ENCODE measurements at places on chromosomes 1 and 21.
A peak's percentile ranks its signal among the peaks of the same experiment; 100 is the strongest.

DNA sequence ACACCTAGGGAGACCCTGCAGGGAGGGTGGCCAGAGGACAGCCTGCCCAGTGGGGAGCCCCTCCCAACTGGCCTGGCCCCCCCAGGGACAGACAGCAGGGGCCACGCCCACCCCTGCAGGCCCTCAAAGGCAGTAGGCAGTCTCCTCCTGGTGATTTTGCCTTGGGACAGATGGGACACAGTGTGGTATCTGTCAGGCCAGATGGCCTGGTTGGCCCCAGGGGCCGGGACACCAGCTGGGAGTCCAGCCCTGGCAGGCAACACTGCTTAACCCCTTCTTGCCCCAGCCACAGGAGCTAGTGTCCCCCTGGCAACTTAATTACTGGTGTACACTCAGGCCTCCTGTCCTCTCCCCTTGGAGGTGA lies 17.8 kb downstream of the IFFO2 start:
- no peak for DNase-seq

DNA sequence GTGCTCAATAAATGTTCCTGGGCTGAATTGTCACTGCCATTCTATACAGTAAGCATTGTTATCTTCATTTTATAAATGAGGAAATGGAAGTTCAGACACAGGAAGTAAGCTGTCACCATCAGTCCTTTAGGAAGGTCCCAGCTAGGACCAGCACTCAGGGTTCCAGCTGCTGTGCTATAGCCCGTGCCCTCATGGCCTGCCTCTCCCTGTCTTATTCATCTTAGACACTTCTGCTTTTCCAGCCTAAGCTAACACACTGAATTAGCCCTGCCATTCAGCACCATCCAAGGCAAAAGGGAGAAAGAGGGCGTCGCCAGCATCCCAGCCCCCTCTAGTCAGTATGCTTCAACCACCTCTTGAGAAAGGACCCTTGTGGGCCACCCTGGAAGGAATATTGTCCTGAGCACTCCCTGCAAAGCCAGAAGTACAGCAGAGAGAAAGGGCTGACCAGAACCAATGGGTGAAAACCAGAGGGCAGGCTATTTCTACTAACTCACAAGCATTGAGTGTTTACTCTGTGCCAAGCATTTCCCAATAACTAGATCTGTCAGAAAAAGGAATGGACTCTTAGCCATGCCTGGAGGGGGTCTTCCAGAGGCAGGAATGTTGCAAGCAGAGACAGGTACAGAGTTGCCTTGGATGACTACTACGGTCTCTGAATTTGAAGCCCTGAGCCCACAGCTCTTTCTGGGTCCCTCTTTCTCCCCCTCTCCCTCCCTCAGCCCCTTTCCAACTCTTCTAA lies 77.9 kb upstream of the NFIA start:
- DNase-seq = no peak

GRCh38 chr1:21277180-21277579 lies 13.1 kb downstream of the ECE1 start:
- no peak for DNase-seq

DNA sequence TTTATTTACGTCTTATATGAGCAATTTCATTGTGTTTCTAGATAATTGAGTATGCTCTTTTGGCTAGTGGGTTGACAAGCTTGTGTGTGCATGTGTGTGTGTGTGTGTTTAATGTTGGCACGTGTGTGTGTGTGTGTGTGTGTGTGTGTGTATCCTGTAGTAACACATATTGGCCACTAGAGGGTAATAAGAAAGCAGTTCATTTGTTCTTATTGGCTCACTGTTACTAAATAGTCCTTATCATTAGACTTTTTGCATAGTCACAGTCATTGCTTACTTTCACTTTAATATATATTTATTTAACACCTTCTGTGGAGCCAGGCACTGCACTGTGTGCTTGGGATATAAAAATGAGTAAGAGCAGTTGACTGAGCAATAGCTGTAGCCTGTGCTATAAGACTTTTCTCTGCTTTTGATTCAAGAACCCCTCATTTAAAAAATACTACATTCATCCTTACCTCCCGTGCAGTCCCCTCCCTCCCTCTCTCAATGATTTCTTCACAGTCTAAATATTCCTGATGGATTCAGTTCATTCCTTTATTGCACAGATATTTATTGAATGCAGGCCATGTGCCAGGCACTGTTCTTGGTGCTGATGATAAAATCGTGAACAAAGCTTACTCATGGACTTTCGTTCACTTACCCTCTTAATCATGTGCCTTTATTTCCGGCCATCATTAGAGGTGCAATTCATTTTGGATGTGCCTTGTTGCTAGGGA lies 96.7 kb downstream of the DYRK1A start:
- no peak for DNase-seq

DNA sequence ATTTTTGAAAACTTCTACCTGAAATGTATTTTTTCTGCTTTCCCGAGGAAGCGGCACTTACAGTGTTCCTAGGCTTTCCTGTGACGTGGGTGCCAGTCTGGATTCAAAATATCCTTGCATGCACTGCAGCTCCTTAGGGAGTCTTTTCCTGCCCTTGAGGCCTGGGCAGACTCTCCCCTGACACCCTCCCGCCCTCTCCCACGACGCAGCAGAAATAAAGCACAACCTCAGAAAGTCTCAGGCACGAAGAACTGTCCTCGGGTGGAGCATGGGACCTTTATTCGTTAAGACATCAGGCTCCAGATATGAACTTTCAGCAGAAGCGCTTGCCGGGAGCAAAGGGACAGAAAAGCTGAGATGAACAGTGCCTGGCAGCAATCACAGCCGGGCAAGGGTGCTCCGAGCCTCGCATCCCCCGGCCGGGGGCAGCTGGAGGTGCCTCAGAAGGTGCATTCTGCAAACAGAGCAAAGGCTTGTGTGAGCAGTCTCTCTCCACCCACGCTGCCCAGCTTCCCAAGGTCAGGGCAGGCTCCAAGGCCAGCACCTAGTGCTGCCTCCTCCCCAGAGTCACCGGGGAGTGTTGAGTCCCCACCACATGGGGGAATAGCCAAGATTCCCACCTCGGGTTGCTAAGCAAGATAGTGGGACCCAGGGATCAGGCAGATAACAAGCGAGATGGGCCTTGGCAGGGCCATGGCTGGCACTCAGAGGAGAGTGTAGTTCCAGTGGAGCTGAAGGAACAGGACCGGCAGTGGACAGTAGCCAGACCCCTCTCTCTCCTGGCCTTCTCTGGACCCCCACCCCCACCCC lies 3.2 kb downstream of the TFF3 start:
- no peak for DNase-seq

DNA sequence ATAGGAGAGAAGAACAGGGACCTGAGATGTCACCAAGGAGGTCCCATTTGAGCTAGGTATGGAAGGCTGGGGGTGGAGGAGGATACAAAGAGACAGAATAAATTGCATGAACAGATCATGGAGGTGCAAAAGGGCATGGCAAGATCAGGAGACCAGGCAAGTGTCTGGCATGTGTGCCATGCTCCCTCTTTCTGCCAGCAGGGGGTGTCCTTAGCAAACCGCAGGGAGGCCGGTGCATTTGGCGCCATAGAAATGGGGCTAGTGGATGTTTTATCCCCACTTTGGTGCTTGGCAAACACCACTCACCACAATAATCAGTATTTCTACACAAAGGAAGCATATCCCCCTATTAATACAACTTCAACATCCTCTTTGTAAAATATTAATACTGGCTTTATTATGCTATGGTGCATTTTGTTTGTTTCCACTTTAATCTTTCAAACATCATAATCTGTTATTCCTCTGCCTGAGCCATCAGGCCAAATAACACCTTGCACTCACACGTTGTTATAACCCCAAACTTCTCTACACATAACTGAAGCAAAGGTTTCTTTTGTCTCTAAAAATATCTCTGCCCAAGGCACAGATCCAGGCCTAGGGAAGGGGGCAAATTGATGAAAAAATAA lies 25.9 kb downstream of the S100A6 start:
- DNase-seq = no peak

GRCh38 chr1:40039245-40039756 lies 1.2 kb upstream of the CAP1 start:
- no peak for DNase-seq

GRCh38 chr21:28633839-28634555 lies 358.7 kb downstream of the LTN1 start:
- DNase-seq = no peak

DNA sequence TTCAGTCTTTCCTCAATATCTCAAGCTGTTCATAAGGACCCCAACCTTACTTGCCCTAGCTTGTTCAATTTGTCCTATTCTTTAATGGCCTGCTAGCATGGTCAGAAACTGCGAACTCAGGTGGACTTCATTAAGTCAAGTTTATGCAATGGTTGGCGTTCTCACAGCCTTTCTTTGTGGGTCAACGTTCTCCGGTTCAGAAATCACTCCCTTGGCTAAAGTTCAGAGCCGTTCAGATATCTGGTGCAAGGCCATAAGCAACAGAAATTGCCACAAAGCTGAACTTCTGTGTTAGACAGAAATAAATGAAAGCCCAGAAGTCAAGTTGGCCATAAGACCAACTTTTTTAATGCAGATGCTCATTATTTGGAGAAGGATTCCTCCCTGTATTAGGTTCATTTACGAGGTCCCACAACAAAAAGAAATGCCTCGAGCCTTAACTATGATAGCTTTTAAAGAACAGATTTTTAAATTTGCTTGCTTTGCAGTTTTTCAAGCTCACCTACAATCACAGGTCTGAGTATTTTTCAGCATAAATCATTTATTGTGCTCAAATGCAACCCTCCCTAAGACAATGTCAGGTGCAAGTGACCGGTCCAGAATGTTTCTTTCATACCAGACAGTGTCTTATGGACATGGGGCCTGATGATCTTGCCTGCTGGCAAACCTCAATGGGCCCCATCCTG lies 140.2 kb upstream of the COL11A1 start:
- DNase-seq = no peak

DNA sequence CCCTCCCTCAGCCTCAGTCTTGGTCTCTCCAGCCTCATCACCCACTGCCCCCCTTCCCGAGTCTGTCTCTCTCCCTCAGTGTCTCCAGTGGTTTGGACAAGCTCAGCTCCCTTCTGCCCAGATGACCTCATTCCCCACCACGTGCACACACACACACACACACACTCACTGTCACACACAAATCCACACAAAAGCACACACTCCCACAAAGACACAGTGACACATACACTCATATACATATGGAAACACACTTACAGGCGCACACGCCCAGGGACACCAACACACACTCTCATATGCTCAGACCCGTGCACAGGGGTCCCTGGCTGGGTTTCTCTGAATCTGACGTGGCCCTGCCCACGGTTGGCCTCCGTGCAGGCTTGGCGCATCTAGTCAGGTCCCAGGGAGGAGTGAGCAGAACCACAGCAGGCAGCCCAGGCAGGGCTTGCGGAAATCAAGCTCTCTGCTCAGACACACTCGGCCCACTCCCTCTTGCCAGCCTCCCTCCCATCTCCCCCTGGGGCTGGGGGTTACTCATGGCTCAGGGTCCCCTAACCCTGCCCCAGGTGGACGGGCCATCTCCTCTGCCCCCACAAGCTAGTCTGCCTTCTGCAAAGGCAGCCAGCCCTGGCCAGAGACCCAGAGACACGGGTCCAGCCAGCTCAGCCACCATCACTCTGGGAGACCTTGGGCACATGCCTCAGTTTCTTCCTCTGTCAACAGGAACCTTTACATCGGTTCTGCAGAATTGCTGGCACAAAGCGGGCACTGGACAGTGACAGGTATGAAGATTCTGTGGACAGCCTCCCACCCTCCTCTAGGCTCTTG lies 38.5 kb upstream of the FAM131C start:
- no peak for DNase-seq

GRCh38 chr1:153649863-153650235 lies 8.7 kb upstream of the SNAPIN start:
- no peak for DNase-seq

DNA sequence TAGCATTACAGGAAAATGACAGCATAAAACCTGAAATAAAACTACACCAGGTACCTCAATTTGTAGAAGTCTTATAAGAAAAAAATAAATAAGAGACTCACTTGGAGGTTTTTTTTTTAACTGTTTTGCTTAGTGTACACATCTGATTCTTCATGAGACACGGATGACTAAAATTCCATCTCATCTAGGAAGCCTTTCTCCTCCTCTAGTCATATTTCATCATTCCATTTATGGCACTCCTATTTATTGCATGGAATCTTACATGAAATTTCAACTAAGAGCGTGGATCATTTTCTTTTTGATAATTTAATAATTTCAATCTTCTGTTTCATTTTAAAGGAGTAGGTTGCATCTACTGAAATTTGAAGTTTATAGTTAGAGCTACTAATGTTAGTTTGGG lies 1.6 kb upstream of the PTGS2 start:
- DNase-seq = no peak

GRCh38 chr1:170698301-170699275 lies 34.7 kb downstream of the PRRX1 start:
- no peak for DNase-seq

DNA sequence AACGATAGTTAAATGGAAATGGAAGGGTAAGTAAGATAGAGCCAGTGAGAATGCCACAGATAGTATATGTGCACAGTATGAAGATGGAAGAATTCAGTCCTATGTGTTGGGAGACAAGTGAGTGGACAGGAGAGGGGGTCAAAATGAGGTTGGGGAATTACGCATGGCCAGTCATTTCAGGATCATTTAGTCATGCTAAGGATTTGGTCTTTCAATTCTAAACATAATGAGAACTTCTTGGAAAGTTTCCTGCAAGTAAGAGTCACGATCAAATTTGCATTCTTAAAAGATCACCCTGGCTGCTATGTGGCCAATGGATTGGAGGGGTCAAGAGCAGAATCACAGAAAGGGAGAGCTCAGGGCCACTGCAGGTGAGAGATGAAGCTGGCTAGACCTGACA lies 64.0 kb upstream of the KCNK2 start:
- no peak for DNase-seq

GRCh38 chr1:171717062-171717718 lies 24.7 kb downstream of the VAMP4 start:
- DNase-seq = no peak

DNA sequence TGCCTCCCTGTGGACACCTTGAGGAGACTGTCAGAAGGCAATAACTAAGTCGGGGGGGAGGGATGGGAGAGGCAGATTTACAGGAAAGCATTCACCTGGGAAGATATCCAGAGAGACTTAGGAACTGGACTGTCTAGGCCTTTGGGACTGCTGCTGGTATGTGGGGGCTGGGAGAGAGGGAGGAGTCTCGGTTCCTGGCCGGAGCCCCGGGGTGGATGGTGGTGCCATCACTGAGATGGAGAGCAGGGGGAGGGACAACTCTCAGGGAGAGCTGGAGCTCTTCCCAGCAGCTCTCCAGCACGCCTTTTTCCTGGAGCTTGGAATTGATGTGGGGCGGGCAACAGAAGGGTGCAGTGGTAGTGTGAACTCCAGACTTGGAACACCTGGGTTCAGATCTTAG lies 22.1 kb downstream of the PTPRF start:
- no peak for DNase-seq

DNA sequence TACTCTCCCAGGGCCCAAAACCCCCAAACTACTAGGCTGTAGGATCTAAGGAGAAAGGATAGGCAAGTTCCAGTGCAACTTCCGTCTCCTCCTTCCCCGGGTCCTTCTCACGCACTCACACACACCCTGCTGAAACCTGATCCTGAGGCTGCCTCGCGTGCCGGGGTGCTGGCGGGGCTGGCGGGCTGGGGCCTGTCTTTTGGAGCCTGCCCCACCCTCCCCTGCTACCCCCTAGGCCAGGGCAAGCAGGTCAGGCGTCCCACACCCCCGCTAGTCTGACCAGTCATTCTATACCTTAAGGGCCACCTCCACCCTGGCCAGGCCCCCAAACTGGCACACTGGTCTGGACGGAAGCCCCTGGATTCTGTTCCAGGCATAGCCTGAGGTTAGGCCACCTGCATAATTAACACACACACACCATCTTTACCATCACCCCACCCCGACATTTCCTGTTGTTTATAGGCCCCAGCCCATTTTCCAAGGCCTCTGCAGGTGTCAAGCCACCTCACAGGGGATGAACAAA lies 48.3 kb upstream of the ARTN start:
- peak; percentile 45 for DNase-seq

- DNase-seq = no peak
Measured at GRCh38 chr1:152520561-152521090, 6.3 kb downstream of the CRCT1 start.
